ENCODE measurements at places on chromosomes 4 and X. TPM values are rescaled to one million over a fixed set of nuclear protein-coding genes. Genes with fewer than 3 reads are reported as not detected.

Gene GAGE13
- total RNA-seq: not detected

Gene IGSF1
- not detected for total RNA-seq

Gene HSPA4L
- 29.3 TPM for total RNA-seq

Gene SLIT2
- total RNA-seq: 54.1 TPM

Gene RASL11B
- total RNA-seq: not detected

Gene FNIP2
- 21.0 TPM for total RNA-seq

Gene ZCCHC18
- 1.7 TPM for total RNA-seq

Gene DNAJB14
- 65.0 TPM for total RNA-seq

Gene ZNF711
- total RNA-seq: 4.0 TPM

Gene C4orf36
- 0.50 TPM for total RNA-seq

Gene TMEM150C
- 3.1 TPM for total RNA-seq

Gene LARP7
- 35.5 TPM for total RNA-seq

Gene CENPVL2
- not detected for total RNA-seq

Gene TLL1
- total RNA-seq: 15.2 TPM

Gene SPANXB1
- total RNA-seq: not detected

Gene ITM2A
- 40.1 TPM for total RNA-seq

Gene NALF2
- total RNA-seq: not detected

Gene GAGE12F
- not detected for total RNA-seq

Gene RHOXF1
- not detected for total RNA-seq

Gene STAP1
- not detected for total RNA-seq

Gene NAP1L2
- total RNA-seq: 2.0 TPM

Gene NLRP2B
- total RNA-seq: not detected

Gene SLC34A2
- not detected for total RNA-seq

Gene DMRTC1
- not detected for total RNA-seq

Gene ZNF732
- 1.6 TPM for total RNA-seq

Gene GYPB
- not detected for total RNA-seq

Gene CLDN34
- 0.66 TPM for total RNA-seq

Gene KIAA1210
- total RNA-seq: not detected
